ENCODE measurements at places on chromosomes 5 and 9.

DNA sequence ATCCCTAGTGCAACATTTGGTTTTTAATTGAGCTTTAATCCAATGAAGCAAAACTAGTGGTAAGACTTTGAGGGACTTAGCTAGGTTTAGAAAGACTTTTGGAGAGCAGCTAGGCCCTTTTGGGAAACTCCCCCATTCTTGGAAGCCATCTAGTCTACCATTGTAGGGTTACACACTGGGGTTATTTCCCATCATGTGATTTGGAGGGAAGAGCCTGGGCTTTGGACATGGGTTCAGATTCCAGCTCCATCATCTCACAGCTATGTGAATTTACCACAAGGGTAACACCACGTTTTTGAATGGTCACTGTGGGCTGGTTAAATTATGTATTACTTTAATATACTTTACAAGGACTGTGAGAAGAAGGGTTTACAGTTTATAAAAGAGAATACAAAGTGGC is 18.3 kb upstream of the TNFSF15 start:
- DNase-seq = no peak

DNA sequence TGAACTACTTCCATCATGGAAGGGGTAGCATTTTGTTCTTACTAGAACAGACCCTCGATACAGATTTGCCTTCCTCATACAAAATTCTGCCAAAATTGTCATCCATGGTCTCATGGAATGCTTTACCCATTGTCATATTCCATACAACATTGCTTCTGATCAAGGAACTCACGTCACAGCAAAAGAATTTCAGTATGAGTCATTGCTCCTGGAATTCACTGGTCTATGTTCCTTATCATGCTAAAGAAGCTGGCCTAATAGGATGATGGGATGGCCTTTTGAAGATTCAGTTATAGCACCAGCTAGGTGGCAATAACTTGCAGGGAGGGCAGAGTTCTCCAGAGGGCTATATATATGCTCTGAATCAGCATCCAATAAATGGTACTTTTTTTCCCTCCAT is 18.2 kb upstream of the FNIP1 start:
- DNase-seq = no peak

DNA sequence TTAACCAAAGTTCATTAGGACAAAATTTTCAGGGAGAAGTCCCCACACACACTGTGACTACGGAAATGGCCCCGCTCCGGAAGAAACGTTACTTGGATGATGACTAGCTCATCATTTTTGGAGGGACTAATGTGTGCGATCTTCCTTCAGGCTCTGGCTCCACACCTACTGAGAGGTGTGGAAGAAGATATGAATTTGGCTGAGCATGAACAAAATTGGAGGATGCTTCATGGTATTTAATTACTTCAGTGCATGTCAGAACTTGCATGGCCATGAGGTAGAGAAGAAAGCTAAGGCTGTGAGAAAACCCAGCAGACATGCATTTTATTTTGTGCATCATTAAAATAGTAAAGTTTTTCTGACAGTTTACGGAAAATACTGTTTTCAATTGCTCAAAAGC is 202.1 kb upstream of the TLE4 start:
- no peak for DNase-seq

- DNase-seq = no peak
Measured at GRCh38 chr9:116087246-116087645, 66.3 kb upstream of the PAPPA start.

DNA sequence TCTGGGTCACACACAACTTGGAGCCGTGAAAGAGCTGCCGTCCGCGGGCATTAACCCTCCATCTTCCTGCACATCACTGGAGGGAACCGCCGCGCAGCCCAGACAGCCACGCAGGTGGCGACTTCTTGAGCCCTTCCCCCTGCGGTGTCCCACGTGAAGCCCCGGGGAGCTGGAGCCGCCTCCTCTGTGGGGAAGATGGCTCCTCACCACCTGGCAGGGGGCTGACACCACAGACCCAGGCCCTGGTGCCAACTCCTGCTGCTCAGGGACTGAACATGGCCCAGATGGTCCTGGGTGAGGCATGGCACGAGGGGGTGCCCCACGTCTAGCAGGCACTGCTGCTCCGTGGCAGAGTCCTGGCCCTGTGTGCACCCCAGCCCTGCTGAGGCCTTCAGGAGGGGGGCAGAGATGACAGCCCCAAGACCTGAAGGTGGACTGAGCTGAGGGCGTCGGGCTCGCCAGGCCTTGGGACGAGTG is 38.9 kb downstream of the NDUFS6 start:
- DNase-seq = no peak

DNA sequence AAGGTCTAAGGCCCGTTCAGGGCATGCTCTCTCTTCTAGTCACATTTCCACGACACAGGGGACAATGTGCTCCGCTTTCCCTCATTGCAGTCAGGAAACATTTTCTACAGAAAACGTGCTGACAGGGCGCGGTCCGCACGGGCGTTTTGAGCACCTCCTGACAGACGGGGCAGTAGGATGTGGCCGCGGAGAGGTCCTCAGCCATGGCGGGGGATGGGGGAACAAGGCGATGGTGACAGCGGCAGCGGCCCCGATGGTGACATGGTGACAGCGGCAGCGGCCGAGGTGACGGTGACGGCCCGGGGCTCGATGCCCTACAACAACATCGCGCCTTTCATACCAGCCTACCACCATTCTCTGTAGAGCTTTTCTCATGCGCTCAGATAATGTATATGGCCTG is 4.1 kb downstream of the PLPP1 start:
- no peak for DNase-seq

DNA sequence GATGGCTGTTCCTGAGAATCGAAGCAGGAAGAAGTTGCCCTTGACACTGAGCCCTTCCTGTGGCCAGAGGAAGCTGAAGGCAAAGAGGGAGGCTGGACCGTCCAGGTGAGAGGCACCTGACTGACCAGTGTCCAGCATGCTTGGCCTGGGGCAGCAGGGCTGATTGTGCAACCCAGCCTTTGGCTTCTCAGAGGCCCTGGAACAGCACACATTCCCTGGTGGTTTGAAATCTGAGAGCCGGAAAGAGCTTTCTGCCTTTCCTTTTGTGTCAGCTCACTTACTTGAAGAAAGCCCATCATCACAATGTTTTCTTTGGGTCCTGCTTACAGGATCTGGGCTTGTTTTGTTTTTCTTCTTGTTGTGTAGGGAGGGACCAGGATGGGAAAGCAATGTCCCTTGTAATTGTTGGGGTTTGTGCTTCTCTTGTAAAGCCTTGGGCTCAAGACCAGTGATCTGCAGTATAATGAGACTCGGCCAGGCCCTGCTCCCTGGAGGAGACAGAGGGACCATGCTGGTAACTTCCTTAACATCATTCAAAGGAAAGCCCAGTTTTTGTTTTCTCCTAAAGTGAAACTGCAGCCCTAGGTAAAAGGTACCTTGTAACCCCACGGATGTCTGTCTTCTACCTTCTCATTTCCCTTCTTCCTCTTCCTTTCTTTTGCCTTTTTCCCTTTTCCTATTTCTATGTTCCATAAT is 213.7 kb downstream of the NXNL2 start:
- DNase-seq = no peak

DNA sequence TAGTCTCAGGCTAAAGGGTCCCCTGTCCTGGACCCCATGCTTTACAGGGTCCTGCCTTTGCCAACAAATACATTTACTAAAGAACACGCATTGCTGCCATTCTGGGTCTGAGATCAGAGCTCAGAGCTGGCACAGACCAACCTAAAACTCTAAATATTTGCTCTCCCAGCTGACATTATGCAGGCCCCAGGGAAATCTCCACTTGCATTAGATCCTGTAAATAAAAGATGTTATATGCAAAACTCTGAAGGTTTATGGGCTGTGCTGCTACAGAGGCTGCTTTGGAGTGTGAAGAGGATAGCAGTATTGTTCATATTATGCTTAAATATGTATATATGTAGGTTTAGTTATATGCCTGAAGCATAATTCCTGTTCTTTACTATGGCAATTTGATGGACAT is 35.9 kb upstream of the RANBP3L start:
- no peak for DNase-seq

GRCh38 chr9:120830151-120830550 is 12.6 kb downstream of the PSMD5 start:
- no peak for DNase-seq

GRCh38 chr9:134180786-134181647 is 16.7 kb upstream of the RNU6ATAC start:
- no peak for DNase-seq

DNA sequence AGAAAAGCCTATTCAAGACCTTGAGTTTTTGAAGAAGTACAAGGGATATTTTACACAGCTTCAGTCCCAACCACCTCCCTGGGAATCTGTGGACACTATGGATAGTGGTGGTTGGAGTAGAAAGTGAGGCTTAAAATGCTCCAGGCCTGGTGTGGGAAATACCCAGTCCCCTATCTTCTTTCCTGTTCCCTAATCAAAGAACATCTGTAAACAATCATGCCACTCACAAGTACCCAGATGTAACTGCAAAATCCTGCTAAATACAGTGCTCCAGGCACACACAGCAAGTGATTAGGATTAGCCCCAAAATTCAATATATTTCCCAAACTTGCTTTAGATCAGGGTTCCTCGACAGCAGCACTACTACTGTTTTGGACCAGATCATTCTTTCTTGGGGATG is 46.0 kb upstream of the TMEM215 start:
- DNase-seq = no peak

- DNase-seq = no peak
Measured at GRCh38 chr5:72244862-72245371, 75.1 kb downstream of the MRPS27 start.

- no peak for DNase-seq
Measured at GRCh38 chr5:9533562-9534364, 12.1 kb downstream of the SEMA5A start.

DNA sequence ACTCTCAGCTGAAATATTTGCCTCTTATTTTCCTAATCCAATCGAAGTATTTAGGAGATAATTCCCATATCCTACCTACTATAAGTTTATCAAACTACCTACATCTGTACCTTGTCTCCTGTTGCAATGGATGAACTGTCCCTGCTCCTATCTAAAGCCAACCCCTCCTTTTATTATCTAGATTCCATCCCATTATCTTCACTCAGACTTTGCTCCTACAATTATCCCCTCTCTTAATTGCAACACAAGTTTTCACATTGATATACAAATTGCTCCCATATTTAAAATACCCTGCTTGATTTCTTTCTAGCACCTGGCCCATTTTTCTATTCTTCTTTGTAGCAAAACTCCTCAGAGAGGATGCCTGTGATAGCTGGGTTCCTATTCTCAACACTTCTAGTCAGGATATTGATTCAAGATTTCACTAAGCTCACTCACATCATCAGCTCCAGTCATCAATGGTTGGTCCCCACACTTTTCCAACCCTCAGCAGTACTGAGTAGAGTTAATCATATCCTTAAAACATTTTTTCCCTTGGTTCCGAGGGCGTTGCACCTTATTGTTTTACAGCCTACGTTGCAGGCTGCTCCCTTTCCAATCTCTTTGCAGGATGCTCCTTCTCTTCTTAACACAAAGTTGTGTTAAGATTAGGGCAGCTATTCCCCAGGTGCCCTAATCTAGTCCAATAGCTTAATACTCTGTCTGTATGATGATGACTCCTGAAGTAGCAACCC is 177.8 kb upstream of the PTGER4 start:
- DNase-seq = no peak

- no peak for DNase-seq
Measured at GRCh38 chr5:28543473-28544098, 1505.2 kb upstream of the CDH9 start.

DNA sequence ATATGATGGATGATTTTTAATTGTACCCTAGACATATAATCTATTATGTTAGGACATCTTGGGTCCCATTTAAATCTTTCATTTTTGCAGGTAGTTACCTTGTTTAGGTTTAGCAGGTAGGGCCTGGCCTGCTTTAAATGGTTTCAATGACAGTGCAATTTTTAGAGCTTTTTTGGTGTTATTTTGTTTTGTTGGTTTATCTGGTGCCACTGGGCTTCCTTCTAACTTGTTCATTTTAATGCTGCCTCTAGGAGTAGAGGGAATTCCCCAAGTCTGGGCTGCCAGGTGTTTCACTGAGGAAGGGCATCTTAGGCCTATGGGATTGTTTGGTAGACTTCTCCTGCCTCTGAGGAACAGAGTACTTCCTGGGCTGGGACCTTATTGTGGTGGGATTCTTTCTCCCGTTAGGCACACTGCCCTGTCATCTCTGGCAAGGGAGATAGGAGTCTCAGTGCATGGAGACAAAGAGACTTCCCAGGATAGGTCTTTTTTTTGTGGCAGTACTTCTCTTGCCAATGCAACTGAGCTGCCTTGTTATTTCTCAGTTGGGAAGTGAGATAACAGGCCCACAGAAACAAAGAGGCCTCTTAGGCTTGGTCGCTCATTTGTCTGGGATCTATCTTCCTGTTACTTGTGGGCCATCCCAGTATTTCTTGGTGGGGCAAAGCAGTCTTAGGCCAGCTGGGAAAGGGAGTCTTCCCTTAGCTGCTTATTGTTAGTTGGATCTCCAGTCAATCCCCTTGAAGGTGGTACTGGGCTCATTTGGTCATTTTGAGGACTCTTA is 282.9 kb downstream of the FER start:
- no peak for DNase-seq

GRCh38 chr9:98127226-98127625 is 8.2 kb upstream of the TRIM14 start:
- DNase-seq = no peak

DNA sequence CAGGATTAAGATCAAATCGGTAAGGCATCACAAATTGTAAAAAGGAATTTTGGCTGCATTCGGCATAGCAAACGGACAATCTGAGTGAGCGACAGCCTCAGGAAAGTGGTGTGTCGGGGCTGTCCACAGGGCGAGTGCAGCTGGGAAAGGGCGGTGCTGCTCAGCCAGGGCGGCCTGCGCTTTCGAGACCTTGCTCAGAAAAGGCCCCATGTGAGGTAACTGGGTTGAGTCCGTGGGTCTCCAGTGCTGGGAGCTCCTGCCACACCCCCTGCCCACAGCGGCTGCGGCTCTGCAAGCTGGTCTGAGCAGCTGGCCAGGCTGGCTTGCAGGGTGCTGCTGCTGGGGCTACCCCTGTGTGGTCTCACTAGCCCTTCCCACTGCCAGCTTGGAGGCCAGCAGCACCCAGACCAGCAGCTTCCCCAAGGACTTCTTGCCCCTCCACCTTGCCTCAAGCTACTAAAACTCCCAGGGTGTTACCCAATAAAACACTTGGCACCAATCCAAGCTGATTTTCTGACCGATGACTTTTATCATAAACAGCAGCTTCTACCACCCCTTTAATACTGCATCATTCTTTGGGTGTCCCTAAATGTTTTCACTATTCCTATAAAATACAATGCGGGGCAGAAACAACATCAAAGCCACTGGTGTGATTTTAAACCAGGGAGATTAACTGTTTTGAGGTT is 6.2 kb downstream of the SURF2 start:
- no peak for DNase-seq

- DNase-seq = no peak
Measured at GRCh38 chr5:16144416-16144815, 35.2 kb downstream of the MARCHF11 start.

DNA sequence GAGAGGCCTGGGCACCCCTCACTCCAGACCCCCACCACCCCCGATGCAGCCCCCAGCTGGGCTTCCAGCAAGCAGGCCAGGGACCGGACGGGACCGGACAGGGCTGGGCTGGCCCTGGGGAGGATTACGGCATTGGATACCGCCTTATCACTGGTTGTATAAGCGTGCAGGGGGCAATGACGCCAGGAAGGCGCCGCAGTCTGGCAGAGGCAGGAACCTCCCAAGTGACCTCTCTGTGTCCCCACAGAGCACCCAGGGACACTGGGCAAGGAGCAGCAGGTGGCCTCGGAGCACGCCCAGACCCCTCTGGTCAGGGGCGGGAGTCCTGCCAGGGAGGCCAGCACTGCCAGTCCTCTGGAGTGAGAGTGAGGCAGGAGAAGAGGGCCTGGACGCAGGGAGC is 723 bp upstream of the LCN15 start:
- DNase-seq = no peak

- no peak for DNase-seq
Measured at GRCh38 chr5:55453211-55453610, 81.6 kb downstream of the PLPP1 start.
